ENCODE measurements at places on chromosomes 2 and 18.

DNA sequence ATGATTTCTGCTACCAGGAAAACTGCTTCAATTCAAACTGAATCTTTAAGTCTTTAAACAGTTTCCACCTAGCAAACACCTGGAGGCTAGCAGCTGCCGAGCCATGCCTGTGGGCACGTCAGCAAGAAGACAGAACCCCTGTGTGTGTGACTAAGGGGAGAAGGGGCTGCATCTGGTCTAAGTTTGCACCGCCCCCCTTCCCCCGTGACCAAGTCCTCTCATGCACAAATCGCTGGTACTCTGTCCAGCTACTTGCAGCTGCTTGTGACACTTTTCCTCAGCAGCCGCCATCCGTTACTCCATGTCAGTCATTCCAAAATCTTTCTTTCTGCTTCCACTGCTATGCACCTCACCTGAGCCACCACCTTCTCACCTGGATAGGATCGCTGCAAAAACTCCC is 355.0 kb downstream of the SS18 start:
- no peak for DNase-seq

GRCh38 chr18:37199741-37200140 is 365.9 kb downstream of the CELF4 start:
- no peak for DNase-seq

GRCh38 chr18:60248336-60249330 is 123.9 kb downstream of the MC4R start:
- no peak for DNase-seq

GRCh38 chr2:74314107-74314506 is 29.1 kb downstream of the SLC4A5 start:
- DNase-seq = no peak

- DNase-seq = no peak
Observed at GRCh38 chr2:152481881-152482583, 147.1 kb downstream of the FMNL2 start.

DNA sequence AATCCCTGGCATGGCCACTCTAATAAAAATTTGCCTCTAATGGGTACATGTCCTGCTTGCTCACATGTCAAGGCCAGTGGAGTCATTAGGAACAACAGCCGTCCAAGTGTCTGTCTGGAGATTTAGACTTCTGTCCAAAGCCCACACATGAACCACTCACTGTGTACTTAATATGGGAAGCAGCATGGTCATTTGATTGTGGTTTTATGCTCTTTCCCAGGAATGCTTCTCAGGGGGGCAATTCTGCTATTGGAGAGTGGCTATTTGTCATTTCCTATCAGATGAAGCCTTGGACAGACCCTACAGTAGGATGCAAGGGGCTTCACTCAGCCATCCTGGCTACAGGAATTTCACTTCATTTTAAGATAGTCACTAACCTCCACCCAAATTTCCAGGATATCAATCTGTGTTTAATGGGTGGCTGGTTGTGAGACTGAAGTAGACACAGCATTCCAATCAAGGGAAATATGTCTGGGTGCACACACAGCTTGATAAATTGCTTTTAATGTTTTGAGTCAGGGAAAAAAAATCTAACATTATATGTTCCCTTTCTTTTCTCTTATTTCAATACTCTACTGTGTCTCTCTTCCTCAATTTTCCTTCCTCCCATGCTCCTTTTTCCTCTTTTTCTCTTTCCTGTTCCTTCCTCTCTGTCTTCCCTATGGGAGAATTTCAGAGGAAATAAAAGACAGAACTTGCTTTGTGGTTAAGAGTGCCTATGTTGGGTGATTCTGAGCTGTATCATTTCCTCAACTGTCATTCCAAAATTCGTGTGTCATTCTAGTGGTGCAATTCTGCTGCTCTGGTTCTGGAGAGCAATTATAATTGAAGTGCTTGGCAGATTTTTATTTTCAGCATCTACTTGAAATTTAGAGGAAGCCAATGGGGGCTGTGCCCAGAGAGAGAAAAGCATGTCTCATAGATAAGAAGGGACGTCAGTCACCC is 320.1 kb downstream of the OSR1 start:
- no peak for DNase-seq

DNA sequence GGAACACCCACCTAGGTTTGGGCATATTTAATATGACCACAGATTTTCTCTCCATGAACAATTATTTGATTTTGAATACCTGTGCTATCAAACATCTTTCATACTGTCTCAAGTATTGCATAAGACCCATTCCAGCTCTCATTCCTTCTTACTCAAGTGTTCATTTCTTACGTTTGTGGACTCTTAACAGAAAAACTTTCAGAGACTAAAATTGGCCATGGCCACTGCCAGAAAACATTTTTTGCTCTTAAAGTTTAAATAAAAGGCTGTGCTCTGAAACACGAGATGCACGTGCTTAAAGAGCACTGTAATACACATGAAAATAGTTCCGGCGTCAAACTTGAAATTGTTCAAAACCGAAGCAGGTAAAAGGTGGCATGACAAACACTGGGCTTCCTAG is 89.3 kb downstream of the LIMS1 start:
- no peak for DNase-seq

GRCh38 chr2:67522148-67522547 is 125.0 kb downstream of the ETAA1 start:
- DNase-seq = no peak

Measured in upper lobe of left lung (tissue), 6 donors.